ENCODE measurements at places on chromosomes 6 and 20. TPM values are rescaled to one million over a fixed set of nuclear protein-coding genes. Genes with fewer than 3 reads are reported as not detected.

MYT1 gene
- not detected for polyA plus RNA-seq

DNA sequence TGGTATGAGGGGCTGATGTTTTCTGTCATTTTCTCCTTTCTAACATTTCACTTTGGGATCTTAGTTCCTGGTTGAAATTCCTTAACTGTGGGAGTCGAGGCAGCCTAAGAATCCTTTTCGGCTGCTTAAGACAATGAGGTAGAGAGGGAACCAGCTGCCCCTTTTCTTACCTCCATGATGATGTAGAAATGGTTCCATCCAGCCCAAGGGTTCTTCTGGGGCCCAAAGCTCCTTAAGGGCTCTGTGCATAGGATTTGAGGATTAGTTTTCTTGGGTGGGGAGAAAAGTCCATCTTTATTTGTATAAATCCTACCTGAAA is 33.5 kb downstream of the SYNJ2 start:
- DNase-seq, result no peak

DNA sequence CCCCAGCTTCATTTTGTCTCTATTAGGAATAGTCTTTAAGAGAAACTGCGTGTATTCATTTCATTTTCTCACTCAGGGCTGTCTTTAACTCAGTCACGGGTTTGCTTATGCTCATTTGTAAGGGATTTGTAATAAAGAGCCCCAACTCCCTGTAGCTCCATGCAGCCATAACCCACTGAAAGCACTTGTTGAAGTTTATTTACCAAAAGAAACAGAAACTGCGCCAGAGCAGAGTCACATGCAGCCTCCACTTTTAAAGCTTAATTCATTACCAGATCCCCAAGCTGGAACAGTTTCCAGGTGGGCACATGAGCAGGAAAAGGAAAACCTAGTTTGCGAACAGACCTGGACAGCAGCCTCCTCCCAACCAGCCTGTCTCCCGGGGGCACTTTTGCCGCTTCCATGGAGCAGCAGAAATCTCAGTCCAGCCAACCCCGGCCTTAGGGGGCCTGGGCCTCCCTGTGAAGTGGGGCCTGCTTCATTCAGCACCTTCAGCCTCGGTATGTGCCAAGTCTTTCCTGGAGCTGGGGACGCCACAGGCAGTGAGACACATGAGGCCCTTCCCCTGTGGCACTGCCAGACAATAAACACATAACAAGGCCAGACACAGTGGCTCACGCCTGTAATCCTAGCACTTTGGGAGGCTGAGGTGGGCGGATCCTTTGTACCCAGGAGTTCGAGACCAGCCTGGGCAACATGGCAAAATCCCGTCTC is 4.5 kb downstream of the BCAS4 start:
- no peak for DNase-seq

DNA sequence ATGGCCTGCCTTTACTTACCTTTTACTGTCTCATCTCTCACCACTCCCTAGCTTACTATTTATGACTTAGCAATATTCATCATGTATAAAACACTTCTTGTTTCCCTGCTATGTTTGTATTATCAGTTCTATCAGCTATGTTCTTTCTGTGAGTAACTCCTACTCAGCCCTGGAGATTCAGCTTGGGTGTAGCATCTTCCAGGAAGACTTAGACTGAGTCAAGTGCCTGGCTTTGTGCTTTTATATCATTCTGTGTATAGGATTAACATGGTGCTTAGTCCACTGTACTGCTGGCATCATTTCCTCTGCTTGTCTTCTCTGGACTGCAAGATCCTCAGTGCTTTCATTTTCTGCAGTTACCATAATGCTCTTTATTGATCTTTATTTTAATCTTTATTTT is 257.8 kb downstream of the BTBD3 start:
- DNase-seq, result no peak
